AG04450 (cell line): ENCODE measurements at places on chromosomes 3 and 15. TPM values are rescaled to one million over a fixed set of nuclear protein-coding genes. Genes with fewer than 3 reads are reported as not detected.

- DNase-seq, result no peak
These were observed 2.4 kb downstream of the HYKK start for GRCh38 chr15:78509726-78510312.

- no peak for DNase-seq
These were observed 74.9 kb upstream of the SETMAR start for GRCh38 chr3:4228295-4228694.

- no peak for DNase-seq
These were observed 9.0 kb upstream of the GNB4 start for GRCh38 chr3:179460260-179460659.

GRCh38 chr3:141164852-141165251 lies 66.8 kb upstream of the PXYLP1 start:
- DNase-seq, result no peak

- no peak for DNase-seq
These were observed 43.5 kb downstream of the KY start for GRCh38 chr3:134607054-134608022.

DNA sequence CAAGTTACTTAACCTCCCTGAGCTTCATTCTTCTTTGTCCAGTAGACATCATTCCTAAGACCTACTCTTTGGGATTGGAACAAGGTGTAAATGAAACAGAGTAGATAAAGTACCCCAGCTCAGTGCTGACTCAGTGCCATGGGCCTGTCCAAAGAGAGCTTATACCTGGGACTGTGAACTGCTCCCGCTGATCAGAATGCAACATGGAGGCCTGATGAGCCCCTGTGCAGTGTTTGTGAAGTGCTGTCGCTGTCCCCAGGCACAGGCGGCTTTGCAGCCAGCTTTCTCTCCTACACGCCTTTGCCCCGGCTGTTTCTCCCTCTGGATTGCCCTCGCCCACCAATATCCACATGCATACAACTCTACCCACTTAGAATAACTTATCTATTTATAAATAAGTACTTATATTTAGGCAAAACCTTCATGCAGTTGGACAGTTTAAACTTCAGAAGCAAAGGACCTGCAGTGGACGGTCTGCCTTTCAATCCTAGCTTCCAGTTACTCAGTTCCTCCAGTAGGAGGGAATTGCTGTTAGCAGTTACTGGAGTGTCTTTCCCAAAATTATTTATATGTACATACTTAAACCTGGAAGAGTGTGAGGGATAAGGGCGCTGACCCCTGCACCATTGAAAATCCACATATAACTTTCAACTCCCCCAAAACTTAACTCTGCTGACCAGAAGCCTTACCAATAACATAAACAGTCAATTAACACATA lies 80.0 kb downstream of the CORO2B start:
- no peak for DNase-seq

DNA sequence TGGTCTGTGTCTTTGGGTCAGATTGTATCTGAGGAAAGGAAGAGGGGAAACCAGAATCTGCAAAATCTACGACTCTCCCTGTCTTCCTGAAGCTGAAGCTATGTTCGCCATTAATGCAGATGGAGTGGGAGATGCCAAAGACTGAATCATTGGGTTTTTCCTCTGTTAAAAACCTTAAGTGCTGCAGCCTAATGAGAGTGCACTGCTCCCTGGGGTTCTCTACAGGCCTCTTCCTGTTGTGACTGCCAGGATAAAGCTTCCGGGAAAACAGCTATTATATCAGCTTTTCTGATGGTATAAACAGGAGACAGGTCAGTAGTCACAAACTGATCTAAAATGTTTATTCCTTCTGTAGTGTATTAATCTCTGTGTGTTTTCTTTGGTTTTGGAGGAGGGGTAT lies 24.0 kb downstream of the RMDN3 start:
- no peak for DNase-seq

- DNase-seq, result no peak
These were observed 27.4 kb upstream of the TJP1 start for GRCh38 chr15:29849716-29850115.

DNA sequence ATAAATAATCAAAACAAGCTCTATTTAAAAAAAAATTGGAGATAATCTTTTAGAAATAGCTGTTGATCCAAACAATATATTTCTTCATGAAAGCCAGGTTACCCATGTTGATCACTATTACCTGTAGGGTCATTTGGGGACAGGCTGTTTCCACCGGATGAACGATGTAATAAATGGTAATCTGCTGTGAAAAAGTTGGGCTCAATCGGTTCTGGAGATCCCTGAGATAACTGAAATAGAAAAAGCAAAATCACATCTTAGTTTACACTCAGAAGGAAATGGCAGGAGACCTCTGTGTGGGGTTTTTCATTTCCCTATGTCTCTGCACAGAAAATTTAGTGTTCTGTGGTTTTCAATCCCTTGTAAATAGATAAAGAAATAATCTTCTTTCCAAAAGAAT lies 249.5 kb downstream of the NEK10 start:
- no peak for DNase-seq

DNA sequence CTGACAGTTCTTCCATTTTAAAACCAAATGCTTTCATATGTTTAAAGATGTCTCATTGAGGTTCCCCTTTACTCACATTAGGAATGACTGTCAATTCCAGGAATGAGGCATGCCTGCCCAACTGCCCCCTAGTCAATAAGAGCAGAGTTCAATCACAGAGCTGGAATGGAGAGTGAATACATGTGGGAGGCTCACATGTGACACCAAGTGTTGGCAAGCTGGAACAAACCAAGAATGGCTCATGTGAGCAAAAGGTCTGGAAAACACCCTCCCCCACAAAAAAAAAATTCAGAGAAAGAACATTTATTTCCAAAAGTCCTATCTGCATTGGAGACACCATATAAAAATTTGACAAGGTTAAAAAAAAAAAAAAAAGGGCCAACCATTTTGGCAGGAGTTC lies 3.7 kb downstream of the PBRM1 start:
- no peak for DNase-seq

DNA sequence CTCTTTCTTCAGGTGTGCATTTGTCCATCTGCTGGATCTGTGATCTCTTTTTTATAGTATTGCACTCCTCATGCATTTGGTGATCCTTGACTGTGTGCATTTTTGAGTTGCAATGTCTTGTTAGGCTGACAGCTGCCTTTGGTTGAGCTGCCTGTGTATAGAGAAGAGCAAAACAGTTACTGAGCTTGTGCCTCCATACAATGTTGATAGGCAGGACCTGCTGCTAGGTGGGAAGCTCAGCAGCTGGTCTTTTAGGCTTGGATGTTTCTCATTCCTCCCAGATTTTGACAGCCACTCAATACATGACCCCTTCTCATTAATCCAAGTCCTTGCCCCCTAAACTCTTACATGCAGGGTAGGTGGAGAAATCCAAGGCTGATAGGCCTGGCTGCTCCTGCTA lies 74.8 kb upstream of the PIAS1 start:
- DNase-seq, result no peak

GRCh38 chr15:81133782-81134461 lies at the start of gene CFAP161:
Gene CFAP161 (plus strand): TSS chr15:81134270. CDS start chr15:81134330, 60 bp downstream.
- DNase-seq, result peak; percentile 33

The GPR149 gene
- polyA plus RNA-seq, result not detected in 2 replicates

The CELSR3 gene
- polyA plus RNA-seq, result 0.55 and 0.73 TPM in 2 replicates

The XCR1 gene
- polyA plus RNA-seq, result not detected in 2 replicates

DNA sequence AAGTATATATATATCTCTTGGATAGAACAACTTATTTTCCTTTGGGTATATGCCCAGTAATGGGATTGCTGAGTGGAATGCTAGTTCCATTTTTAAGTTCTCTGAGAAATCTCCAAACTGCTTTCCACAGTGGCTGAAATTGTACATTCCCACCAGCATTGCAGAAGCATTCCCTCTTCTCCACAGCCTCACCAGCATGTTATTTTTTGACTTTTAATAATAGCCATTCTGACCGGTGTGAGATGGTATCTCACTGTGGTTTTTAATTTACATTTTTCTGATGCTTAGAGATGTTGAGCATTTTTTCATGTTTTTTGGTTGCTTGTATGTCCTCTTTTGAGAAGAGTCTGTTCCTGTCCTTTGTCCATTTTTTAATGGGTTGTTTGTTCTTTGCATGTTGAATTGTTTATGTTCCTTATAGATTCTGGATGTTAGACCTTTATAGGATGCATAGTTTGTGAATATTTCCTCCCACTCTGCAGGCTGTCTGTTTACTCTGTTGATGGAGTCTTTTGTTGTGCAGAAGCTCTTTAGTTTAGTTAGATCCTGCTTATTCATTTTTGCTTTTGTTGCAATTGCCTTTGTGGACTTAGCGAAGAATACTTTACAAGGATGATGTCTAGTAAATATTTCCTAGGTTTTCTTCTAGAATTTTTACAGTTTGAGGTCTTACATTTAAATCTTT lies 82.7 kb upstream of the NR2F2 start:
- DNase-seq, result no peak

DNA sequence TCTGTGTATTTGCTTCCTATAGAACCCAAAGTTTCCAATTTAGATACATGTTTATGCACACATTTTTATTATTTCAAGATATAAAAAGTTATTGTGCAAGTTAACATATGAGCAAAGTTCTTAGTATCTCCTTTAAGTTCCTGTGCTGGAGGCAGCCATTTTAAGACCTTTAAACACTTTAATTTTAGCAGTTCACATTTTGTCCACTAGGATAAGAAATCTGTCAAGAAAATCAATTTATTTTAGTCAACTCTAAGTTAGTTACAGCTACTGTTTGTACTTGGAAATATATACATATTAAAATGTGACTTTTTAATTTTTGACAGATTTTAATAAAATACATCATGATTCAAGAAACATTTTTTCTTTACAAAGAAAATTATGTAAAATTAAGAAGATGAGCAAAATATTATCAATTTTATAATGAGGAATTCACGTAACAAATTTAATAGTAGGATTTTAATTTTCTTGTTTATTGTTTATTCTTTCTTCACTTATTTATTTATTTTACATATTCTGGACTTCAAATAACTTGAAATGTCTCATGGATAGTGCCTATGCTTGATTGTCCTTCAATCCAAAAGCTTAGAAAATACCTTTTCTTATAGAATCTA lies 402.6 kb upstream of the GBE1 start:
- no peak for DNase-seq

DNA sequence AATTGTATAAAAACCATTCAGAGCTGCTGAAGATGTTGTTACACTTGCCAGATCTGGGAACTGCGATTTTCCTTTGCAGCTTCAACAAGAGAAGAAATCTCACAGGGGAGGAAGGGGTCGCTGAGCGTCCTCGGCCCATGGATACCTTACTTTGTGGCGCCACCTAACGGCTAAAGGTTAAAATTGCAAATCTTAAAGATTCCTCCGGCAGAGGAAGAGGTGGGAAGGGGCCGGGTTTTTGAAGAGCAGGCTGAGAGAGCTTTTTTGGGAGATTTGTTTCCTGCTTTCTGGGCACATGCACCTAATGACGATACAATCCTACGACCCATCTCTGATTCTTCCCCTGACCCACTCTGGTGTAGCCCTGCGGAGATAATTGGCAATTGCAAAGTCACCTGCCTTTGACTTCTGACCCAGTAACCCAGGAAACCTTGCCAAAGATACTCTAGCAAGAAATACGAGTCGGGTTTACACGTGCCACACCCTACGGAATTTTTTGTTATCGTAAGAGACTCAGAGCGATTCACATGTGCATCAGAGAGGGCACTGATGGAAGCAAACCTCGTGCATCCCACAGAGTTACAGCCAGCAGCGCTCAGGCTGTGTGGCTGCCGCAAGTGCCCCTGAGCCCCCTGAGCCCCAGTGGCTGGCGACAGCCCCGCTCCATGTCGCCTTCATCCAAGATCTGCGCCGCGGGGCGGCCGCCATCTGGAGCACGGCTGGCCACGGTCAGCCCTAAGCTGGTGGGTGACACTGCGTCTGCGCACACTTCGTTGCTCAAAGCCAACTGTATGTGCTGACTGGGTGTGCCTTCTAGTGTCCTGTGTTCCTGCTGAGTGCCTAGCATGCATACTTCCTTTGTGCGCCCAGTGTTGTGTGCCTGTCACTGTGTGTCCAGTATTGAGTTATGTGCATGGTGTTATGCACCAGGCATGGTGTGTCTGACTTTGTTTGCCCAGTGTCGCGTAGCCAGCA lies 55.2 kb upstream of the CHRNA7 start:
- no peak for DNase-seq

DNA sequence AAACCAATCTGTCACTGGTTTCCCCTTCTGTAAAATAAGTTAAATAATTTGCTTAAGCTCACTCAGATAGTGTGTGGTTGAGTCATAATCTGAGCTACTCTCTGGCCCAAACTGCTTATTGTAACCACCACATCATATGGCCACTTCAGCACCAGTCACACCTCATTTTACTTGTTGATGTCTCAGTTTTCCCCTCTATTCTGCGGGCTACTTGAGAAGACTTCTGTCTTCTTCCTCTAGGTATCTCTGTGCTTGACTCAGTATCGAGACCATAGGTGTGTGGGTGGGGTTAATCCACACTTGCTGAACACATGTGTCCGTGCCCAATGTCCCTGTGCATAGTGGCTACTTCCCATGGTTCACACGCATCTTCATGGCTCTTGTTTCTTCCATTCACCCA lies 32.9 kb downstream of the CRYGS start:
- no peak for DNase-seq
